ENCODE measurements at places on chromosomes 6 and 20. TPM values are rescaled to one million over a fixed set of nuclear protein-coding genes. Genes with fewer than 3 reads are reported as not detected.
A peak's percentile ranks its signal among the peaks of the same experiment; 100 is the strongest.

DNA sequence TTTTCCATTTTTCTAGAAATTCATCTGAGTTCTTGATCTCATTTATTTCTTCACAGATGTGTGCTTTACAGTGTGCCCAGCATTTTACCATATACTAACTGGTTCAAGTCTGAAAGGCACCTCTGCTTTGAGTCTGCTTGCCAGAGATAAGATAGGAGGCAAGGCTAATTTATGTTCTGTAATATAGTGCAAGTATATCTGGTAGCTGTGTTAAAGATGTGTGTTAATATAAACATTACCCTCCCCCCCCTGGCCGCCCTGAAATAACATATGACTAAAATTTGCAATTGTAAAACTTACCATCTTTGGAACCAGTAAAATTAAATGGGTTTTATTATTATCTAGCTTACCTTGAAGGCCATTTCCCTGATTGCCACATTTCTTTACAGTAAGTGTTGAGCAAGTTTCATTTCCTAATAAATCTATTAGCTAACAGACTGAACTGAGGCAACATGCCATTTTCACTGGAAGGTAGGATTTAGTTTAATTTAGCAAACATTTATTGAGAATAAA lies 2.7 kb downstream of the FBXO9 start:
- ATAC-seq: no peak

- ATAC-seq: no peak
Observed at GRCh38 chr6:152296648-152297376, 340.4 kb downstream of the SYNE1 start.

- ATAC-seq: no peak
Observed at GRCh38 chr20:57883761-57884160, 173.9 kb upstream of the PMEPA1 start.

DNA sequence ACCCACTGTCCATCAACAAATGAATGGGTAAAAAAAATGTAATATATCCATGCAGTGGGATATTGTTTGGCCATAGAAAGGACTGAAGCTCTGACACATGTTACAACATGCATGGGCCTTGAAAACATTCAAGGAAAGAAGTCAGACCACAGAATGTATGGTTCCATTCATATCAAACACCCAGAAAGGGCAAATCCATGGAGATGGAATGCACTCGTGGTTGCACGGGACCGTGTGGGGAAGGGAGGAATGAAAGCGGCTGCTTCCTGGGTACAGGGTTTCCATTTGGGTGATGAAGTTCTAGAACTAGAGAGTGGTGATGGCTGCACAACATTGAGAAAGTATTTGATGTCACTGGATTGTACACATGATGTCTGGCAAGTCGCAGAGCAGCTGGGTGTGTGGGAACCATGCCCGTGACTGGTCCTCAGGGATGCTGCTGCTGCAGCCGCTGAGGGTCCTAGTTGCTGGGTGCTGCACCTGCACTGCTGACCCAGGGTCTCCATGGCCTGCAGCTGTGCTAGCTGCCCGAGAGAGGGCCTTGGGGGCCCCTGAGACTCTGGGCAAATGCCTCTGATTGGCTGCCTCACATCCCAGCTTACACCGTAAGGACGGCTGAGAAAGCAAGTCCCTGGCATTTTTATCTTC lies 220.3 kb downstream of the NRN1 start:
- ATAC-seq: no peak

DNA sequence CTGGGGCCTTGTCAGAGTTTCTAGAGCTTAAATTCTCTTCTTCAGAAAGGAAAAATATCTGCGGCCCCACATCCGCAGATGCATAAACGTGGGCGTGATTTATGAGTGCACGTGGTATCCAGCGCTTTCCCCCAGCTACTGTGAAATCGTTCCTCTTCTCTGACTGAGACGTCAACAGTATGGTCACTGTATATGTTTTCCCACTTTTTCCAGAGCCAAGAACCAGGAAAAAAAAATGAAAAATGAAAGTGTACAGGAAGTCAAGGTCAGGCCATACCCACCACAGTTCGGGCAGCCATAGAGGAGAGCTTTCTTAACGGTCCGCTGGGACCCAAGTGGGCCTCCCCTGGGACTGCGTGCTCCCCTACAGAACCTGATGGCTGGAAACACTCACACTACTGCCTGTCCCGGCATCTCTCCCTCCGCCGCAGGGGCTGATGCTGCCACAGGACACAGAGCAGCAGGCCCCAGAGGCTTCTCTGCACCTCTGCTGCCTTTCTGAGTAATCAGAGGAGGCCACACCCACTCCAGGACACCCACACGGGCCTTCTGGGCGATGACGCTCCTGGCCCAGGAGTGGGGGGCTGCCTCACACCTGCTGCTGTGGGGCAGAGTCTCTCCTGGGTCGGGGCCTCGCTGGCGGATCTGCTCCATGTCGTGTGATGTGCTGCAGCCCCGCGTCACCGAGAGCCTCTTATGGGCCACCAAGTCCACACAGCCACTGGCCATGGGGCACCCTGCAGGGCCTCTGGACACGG lies 16.4 kb upstream of the STX16 start:
- ATAC-seq: peak; percentile 85

DNA sequence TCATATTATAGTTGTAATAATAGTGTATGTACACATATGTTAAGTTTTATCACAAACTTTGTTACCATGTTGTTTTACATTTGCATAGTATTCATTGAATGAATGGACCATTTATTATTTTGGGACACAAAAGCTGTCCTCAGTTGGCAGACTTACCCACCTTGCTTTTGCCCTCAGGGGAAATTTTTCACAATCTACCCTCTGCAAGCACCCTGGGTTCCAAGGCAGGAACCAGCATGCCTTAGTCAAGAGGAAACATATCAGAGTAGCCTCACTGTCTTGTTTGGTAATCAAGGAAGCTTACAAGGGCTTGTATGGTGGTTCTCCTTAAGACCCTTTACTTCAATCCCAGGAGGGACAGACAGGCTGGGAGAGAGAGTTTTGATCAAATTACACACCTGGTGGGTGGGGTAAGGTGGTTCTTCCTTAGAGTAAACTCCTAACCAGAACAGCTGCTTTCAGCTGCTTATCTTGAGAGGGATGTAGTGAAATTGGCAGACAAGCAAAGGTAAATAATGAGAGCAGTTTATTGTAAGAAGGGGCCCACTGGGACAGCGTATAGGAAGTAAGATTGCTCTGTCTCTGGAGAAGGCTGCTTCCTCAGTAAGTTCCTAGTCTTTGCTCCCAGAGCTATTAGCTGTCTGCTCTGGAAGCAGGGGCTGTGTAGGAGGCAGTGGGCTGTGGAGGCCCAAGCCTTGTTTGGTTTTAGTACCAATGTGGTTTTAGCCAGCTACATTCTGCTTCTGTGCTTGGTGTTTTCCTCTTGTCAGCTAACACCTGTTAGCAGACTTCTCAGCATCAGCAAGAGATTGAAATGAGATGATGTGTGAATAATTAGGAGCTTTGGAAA lies 31.1 kb downstream of the BRPF3 start:
- no peak for ATAC-seq

The CALHM4 gene
- total RNA-seq: not detected

The RFX6 gene
- not detected for total RNA-seq

The ULBP2 gene
- total RNA-seq: not detected

The TFAP2C gene
- total RNA-seq: not detected

Measured in activated T-helper 17 cell treated with anti-CD3 and anti-CD28 coated beads, Interleukin-2, amount 50 U/mL, for 72 hours (primary cell).